ENCODE measurements at places on chromosomes 7 and 10.

- DNase-seq: no peak
Measured at GRCh38 chr10:35705051-35705450, 63.0 kb upstream of the FZD8 start.

- no peak for DNase-seq
Measured at GRCh38 chr10:98235846-98236245, 32.1 kb downstream of the LOXL4 start.

DNA sequence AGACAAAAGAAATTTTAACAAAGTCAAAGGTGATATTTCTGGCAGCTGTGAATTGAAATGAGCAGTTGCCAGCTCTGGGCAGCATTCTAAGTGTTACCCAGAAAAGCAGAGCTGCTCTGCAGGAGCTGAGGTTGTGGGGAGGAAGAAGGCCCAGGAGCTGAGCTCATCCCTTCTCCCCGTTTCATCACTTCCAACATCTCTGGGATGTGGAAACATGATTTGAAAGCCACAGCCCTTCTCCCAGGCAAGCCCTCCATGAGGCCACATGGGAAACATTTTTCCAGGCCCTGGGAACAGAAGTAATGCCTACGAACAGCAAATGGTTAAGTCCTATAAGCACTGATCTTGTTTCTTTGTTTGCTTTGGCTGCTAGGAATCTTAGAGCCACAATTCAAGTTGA, 10.9 kb upstream of the DMBT1 start:
- no peak for DNase-seq

DNA sequence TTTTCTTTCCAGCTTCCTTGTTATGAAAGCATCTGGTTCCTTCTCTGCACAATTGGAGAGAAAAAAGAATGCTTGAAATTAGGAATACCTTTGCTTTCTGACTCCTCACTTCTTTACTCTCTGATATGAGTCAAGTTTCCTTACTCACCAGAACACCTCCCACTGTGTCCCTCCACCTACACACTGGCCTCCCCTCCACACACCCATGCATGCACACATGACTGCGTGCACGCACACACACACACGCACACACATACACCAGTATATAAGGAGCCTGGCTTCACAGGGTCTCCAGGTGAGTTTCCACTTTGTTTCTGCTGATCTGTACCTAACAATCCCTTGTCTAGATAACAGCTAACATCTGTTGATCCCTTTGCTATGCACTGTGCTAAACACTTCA, 11.4 kb upstream of the PTER start:
- DNase-seq: no peak

DNA sequence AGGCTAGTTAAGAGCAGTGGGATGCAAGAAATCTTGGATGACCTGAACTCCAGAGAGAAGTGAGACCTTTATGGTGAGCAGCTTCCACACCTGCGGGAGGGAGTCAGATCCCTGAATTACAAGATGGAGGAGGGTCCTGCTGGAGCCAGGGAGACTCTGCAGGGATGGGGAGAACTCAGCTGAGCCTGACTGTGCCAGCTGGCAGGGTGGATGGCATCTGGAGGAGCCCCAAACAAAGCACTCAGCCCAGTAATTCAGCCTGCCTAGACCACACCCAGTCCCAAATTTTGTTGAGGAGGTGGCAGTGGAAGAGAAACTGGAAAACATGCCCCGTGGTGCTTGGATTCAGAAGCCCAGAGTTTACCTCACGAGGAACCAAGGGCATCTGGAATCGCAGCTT, 208.2 kb downstream of the WDR11 start:
- DNase-seq: no peak

Measured in stimulated activated CD8-positive, alpha-beta memory T cell treated with anti-CD3 and anti-CD28 coated beads, Interleukin-15, amount 100 ng/mL, for 24 hours (primary cell).